RPMI7951 (cell line): ENCODE measurements at places on chromosomes 5 and 9.

DNA sequence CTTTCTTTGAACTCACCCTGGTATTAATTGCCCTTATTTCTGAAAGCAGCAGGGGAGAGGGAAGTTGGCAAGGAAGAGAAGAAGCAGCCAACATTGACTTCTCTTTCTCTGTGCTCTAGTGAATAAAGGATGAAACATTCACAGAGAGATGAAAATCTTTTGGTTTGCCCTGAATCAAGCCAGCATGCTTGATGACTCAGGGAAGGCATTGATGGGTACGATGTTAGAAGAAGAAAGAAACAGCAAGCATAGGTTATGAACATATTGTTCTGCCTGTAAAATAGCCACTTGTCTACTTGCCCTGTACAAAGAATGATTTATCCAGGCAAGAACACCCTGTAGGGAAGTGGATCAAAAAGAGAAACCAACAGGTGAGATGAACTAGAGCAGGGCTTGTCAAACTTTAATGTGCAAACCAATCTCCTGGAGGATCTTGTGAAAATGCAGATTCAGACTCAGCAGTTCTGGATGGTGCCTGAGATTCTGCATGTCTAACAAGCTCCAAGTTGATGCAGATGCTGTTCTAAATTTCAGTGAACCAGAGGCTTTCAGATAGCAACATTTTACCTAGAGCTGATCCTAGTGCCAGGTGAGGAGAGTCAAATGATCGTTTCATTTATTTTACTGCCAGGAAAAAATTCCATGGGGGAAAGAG lies 586.6 kb upstream of the TLE4 start:
- peak; percentile 45 for DNase-seq

DNA sequence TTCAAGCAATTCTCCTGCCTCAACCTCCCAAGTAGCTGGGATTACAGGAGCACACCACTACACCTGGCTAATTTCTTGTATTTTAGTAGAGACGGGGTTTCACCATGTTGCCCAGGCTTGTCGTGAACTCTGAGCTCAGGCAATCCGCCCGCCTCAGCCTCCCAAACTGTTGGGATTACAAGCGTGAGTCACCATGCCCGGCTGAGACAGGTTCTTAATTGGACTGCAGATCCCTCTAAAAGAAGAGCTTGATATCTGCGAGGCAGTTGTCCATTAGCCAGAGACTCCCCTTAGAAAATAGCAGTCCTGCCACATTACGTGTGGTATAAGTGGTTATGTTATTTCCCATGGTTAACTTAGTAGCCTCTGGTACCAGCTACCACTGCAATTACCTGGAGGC lies 46.6 kb upstream of the NPR3 start:
- DNase-seq: no peak

DNA sequence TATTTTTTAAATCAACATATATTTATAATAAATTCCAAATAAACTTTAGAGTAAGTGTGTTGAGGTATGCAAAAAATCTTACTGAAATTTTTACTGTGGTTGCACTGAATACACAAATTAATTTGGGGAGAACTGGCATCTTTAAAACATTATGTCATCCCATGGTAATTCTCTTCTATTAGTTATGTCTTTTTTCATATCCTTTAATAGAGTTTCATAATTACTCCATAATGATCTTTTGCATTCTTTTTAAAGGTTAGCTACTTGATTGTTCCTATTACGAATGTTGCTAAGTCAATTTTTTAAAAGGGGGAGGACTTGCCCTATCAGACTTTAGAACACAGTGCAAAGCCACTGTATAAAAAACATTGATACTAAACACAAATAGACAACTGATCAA lies 26.8 kb downstream of the SSBP2 start:
- no peak for DNase-seq

DNA sequence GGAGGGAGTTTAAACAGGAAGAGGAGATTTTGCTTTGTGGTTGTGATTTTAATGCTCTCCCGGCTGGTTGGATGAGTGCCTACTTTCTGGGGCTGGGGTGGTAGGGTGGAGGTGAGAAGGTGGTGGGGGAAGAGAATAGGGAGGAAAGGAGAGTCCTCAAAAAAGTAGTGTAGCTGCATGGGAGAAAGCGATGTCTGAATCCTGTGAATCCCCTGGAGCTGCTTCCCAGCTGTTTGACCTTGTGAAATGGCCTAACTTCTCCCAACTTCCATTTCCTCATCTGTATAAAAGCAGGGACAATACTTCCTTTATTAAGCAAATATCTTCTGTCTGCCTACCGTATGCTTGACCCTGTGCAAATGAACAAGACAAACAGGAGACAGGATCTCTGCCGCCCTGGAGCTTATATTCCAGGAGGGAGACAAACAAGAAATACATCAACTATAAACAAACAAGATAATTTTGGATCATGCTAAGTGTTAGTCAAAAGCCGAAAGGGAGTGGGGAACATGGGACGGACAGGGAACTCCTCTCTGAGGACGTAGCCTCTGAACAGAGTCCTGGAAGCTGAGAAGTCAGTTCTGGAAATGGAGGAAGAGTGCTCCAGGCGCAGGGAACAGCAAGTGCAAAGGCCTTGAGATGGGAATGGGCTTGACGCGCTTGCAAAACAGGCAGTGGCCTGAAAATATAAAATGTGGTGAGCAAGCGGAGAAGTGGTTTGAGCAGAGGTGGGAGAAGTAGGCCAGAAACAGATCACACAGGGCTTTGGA lies 103.5 kb downstream of the SPRY4 start:
- DNase-seq: no peak

DNA sequence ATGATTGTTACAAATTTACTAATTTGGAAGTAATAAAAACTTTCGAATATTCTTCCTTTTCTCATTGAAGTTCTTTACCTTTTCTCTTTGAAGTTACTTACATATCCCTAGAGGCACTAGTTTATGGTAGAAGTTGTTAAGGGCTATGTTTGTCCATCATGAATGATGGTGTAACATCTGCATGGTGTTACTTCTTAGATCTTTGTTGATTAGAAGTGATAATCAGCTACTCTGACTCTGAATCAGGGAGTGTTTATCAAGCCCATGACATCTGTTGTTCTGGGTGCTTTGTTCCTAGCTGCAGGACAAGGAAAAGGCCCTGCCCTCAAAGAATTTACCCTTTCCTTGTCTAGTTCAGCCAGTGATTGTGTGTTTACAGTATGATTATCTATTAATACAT lies 32.9 kb downstream of the MAP3K1 start:
- no peak for DNase-seq

- DNase-seq: no peak
These were observed 7.3 kb downstream of the PRR7 start for GRCh38 chr5:177453852-177454396.

DNA sequence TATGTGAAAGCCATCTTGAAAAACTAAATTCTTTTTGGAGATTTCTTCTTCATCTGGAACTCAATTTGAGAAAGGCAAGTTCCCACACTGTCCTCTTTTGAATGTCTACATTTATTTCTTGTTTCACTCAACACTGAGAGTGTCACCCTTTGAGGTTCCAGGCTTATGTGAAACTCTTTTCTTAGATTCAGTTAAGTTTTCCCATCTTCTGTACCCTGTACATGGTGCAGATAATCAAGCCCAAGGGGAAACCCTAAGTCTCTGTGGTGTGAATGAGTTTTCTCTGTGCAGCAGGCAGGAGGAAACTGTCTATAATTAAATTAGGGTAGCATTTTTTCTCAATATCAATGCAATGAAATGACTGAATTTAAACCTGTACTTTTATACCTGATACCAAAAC lies 72.3 kb upstream of the PRLR start:
- DNase-seq: no peak

- no peak for DNase-seq
These were observed 329.2 kb downstream of the EBF1 start for GRCh38 chr5:158770506-158770905.

DNA sequence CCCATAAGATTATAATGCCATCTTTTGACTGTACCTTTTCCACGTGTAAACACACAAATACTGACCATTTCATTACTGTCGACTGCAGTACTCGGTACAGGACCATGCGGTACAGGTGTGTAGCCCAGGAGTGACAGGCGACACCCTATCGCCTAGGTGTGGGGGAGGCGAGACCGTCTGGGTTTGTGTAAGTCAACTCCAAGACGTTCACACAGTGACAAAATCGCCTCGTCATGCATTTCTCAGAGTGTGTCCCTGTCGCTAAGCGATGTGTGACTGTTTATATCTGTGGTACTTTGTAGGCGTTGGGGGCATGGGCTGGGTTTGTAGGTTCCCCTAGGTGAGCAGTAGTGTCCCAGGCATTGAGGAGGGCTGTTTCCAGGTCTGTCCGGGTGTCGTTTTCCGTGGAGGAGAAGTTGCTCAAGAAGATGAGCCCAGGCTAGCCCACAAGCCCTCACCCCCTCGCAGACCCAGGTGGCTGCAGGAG lies 20.3 kb downstream of the NEK6 start:
- no peak for DNase-seq

- DNase-seq: no peak
These were observed 47.9 kb upstream of the SMAD5 start for GRCh38 chr5:136084698-136085097.

DNA sequence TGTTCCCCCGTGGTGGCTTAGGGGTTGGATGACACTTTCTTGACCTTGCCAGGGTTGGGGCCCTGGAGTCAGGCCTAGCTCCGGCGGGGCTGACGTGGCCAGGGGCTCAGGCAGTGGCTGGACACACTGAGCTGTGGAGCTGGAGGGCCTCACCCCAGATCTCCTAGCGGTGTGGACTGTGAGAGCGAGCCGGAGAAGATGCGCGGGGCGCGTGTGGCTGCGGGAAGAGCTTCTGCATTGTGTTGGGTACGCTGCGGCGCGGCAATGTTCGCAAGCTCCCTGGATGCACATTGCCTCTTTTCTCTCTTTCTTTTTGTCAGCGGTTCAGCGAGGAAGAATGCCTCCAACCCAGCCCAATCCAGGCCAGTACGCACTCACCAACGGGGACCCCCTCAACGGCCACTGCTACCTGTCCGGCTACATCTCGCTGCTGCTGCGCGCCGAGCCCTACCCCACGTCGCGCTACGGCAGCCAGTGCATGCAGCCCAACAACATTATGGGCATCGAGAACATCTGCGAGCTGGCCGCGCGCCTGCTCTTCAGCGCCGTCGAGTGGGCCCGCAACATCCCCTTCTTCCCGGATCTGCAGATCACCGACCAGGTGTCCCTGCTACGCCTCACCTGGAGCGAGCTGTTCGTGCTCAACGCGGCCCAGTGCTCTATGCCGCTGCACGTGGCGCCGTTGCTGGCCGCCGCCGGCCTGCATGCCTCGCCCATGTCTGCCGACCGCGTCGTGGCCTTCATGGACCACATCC lies 4.8 kb downstream of the NR2F1 start:
- DNase-seq: no peak

- DNase-seq: no peak
These were observed 2.1 kb downstream of the NRARP start for GRCh38 chr9:137299938-137300337.

DNA sequence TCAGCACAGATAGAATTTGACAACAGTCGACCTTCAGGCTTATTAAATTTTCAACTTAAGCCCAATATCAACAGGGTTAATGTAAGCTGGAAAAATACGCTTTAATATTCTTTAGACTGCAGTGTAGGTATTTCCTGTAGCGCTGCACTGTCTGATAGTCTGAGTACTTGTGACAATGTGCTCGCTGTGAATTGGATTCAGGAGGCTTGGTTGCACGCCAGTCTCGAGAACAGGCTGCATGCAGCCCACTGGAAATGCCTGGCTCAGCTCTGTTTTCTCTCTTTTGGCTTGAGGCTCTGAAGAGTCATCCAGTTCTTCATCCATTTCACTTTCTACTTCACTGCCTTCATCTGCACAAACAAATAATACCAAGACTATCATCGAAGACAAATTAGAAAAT lies 300.9 kb downstream of the RFX3 start:
- no peak for DNase-seq

- no peak for DNase-seq
These were observed 84.9 kb upstream of the NR3C1 start for GRCh38 chr5:143488381-143488780.

DNA sequence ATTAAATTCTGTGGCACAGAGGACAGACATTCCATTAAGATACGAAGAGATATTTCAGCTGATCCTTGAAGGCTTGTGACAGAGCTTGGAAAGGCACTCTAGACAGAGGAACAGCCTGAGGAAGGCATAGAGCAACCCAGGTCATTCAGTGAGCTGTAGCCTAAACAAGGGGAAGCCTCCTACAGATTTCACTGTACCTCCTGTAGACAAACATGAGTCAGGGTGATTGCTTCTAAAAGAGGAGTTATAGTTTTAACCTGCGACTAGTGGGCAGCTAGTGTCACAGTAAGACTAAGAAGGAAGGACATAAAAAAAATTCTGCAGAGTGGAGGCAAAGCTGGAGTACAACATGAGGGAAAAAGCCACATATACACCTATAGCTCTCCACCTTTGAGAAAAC lies 43.5 kb upstream of the ANKDD1B start:
- DNase-seq: peak; percentile 42

- no peak for DNase-seq
These were observed 1055.7 kb downstream of the PTPRD start for GRCh38 chr9:9556865-9557803.

- no peak for DNase-seq
These were observed 110.7 kb downstream of the UBE2R2 start for GRCh38 chr9:33927694-33928093.

GRCh38 chr5:114678778-114679177 lies 316.9 kb downstream of the KCNN2 start:
- no peak for DNase-seq

GRCh38 chr5:96942078-96942477 lies 6.2 kb downstream of the LNPEP start:
- DNase-seq: no peak

DNA sequence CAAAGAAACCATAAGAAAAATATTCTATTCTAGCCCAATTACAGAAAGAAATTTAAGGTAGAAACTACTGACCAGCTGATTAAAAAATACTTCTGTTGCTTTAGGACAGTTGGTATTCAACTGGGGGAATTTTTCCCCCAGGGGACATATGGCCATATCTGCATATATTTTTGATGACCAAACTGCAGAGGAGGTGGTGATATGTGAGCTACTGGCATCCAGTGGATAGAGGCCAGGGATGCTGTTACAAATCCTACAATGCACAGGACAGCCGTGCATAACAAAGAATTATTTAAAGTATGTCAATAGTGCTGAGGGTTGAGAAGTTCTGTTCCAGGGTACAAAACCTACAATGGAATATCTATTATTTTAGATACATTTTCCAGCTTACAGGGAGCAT lies 24.0 kb downstream of the ZFR start:
- DNase-seq: peak; percentile 14

- no peak for DNase-seq
These were observed 20.2 kb upstream of the SPZ1 start for GRCh38 chr5:80299601-80300000.

GRCh38 chr5:35115920-35116319 lies 68.2 kb upstream of the AGXT2 start:
- DNase-seq: no peak

- DNase-seq: peak; percentile 85
These were observed 128.7 kb downstream of the SPOCK1 start for GRCh38 chr5:137370096-137371071.

DNA sequence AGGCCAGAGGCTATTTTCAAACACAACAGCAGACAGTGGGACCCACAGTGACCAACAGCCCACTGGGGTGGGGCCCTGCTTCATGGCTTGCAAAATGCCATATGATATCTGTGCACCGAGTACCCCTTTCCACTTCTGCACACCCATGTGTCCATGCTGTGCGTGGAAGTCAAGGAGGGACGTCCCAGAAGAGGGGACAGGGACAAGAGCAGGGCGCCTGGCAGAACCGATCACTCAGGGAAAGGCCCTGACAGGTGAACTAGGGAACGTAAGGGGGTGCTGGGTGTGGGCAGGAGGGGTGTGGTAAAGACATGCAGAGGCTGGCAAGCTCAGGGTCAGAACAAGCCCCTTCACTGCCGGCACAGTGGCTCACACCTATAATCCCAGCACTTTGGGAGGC lies 7.6 kb upstream of the TTLL11 start:
- no peak for DNase-seq

GRCh38 chr5:133927300-133928180 lies 40.9 kb downstream of the C5orf15 start:
- no peak for DNase-seq
